Cerebellar nuclear complex (tissue), 1 donor: ENCODE measurements at places on chromosomes 1 and 21.

DNA sequence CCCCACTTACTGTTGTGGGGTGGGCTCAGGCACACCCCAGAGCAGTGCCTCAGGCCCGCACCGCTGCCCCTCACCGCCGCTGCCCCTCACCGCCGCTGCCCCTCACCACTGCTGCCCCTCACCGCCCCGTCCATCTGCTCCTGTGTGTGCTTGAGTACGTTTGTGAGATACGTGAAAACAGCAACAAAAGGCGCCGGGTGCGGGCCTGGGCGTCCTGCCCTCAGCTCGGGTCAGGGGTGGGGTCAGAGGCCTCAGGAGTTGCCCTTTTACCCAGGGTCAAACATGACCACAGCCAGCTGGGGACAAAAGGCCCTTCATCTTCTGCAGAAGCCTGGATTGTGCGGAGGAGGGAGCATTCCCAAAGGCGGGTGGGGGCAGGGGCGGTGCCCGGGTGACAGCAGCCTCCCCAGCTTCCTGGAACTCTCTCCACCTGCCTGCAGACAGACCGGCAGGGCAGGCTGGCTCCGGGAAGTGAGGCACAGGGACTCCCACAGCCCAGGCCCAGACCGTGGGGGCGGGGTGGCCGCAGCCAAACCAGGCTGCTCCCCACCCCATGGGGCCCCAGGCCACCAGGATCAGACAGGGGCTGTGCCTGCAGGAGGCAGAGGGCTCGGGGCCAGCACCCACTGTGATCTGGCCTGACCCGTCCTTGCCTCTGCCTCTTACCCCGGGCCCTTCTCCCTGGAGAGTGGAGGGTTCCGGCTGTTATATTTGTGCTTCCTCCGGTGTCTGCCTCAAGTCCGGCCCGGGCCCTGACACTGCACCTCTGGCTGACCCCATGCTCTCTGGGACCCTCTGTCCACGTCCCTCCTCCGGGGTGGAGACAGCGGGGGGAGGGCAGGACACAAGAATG, 2.3 kb upstream of the VWA1 start:
- DNase-seq = no peak

- no peak for DNase-seq
Measured at GRCh38 chr1:41028034-41028642, 6.6 kb upstream of the SLFNL1 start.

DNA sequence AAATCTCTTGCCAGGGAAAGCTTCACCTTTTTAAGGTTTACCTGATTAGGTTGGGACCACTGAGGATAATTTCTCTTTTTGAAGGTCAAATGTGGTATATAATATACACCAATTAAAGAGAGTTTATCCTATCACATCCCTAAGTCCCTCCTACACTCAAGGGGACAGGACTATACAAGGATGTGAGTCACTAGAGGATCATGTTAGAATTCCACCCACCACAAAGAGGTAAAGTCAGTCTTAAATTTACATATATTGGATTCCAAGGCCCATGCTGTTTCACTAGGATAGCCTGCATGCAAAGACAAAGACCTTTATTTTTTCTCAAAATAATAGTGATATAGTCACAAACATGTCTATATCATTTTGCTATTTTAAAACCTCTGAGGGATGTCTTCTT, 164.4 kb downstream of the GIPC2 start:
- DNase-seq = no peak

DNA sequence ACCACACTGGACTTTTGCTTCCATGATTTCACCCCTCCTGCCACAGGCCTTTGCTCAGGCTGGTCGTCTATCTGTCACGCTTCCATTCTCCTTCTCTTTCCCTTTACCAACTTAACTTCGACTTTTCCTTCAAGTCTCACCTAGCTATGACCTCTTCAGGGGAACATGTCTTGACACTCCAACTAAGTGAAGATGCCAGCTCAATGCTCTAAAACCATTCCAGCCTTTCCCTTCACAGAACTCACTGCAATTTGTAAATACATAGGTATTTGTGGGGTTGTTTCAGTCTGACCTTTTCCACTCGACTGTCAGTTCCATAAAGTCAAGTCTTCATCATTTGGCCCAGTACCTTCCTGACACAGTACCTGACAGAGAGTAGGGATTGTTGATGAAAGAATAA, 358.6 kb upstream of the CAMK1G start:
- DNase-seq = no peak

DNA sequence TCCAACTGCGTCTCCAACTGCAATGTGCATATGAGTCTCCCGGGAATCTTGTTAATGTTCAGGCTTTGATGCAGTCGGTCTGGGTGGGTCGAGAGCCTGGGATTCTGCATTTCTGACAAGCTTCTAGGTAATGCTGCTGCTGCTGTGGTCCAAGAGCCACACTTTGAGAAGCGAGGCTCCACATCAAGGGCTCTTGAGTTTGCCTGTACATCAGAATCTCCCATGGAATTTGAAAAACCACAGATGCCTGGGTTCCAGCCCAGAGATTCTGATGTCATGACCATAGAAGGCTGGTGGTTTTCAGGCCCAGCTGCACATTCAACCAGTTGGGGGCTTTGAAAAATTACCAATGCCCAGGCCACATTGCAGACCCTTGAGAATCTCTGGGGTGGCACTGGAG, 93.9 kb upstream of the TARDBP start:
- DNase-seq = no peak

- no peak for DNase-seq
Measured at GRCh38 chr21:33332143-33332542, 7.4 kb downstream of the IFNAR1 start.

DNA sequence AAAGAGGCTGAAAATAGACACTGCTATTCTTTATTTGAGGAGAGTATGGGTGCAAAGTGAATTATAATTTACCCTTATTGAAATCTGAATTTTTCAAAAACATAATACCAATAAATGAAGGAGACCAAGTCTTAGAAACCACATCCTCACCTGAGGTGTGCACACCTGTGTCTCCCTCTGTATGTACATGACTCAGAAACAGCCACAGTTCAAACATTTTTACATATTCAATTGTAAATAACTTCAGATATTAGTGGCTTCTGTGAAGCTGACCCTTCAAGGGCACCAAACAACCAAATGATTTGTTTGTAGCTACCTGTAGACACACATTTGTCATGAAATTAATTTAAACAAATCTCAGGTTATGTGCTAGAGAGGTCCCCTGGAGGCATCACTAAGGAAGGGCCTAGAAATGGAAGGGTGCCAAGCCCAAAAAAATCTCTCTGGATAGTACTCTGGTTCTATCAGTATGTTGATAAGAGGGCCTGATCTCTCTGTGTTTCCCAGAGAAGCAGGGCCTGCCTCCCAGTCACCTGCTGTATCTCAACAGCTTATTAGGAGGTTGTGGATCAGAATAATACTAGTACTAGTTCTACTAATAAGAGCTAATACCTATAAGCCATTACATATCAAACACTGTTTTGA, 28.1 kb downstream of the ERI3 start:
- no peak for DNase-seq

DNA sequence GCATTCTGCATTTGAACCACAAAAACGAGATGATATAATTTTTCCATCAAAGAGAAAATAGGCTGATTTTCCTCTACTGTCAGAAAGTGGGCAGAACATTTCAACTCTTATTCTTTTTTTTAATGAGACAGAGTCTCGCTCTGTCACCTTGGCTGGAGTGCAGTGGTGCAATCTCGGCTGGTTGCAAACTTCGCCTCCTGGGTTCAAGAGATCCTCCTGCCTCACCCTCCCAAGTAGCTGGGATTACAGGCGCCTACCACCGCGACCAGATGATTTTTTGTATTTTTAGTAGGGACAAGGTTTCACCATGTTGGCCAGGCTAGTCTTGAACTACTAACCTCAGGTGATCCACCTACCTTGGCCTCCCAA, 11.6 kb downstream of the DSTYK start:
- no peak for DNase-seq

DNA sequence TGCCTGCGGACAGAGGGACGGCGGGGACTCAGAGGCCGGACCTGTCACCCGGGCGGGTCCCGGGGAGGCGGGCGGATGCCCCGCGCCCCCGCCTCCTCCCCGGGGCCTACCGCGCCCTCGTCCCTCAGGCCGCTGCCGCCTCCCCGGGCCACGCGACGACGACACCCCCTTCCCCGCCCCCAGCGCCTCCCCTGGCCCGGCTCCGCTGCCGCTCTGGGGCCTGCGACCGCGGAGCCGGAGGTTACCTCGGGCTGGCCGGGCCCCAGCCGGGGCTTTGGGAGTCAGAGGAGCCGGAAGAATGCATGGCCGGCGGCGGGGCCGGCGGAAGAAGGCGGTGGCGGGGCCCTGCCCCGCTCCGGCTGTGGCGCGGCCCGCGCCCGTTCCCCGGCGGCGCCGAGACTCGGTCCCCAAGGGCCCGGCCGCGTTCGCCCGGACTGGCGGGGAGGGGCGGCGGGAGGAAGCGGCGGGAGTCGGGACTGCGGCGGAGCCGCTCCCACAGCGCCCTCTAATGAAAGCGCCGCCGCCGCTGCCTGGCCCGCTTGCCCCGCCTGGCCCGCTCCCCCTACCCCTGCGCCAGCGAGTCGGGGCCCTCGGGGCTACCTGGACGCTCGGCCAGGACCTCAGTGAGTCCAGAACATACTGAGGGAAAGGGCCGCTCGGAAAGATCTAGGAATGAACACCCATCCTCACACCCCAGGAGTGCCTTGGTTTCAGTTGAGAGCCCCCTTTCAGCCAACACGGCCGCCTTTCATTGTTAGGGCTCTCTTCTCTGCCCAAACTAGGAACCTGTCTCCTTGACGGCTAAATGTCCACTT, at the start of gene LPGAT1:
LPGAT1 (minus strand) TSS at position 436 of the 815 bp plus-strand sequence. CDS start 1,467 bp downstream, outside the sequence.
- no peak for DNase-seq

DNA sequence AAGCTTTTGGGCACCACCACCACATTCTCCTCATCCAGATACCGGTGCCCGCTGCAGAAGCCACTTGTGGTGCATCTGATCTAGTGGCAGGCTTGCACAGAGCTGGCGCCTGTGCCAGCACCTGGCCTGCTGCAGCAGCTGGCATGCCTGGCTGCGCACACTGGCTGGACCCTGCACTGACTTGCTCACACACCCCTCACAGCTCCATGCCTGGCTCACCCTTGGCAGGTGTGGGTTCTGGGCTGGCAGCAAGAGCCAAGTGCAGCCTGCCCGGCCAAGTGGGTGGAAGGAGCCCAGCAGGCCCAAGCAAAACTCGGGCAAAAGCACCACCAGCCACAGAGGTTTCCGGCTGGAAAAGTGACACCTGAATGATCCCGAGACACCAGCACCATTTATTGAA, 315.7 kb upstream of the RRP15 start:
- DNase-seq = no peak

GRCh38 chr1:90773812-90774211, 56.7 kb upstream of the BARHL2 start:
- no peak for DNase-seq

GRCh38 chr1:13587256-13588030, 3.8 kb downstream of the PDPN start:
- no peak for DNase-seq

DNA sequence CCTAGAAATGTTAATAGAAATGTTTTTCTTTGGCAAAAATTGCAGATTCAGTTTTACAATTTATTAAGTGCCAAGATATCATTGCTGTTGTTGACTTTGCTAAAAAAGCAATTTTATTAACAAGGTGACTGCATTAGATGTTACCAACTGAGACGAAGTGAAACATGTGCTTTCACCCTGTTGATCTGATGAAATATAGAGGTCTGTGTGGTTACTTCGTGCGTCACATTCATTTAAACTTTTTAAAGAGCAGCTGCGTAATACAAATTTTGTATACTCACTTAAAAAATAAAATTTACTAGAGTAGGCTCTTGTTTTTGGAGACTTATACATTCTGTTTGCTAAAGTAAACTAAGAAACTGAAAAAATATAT, 465.7 kb downstream of the USP25 start:
- no peak for DNase-seq

GRCh38 chr1:60924964-60925798, 157.2 kb upstream of the NFIA start:
- DNase-seq = no peak

GRCh38 chr1:101697072-101697471, 299.7 kb downstream of the OLFM3 start:
- DNase-seq = no peak
